ENCODE measurements at places on chromosomes 16 and 17.

DNA sequence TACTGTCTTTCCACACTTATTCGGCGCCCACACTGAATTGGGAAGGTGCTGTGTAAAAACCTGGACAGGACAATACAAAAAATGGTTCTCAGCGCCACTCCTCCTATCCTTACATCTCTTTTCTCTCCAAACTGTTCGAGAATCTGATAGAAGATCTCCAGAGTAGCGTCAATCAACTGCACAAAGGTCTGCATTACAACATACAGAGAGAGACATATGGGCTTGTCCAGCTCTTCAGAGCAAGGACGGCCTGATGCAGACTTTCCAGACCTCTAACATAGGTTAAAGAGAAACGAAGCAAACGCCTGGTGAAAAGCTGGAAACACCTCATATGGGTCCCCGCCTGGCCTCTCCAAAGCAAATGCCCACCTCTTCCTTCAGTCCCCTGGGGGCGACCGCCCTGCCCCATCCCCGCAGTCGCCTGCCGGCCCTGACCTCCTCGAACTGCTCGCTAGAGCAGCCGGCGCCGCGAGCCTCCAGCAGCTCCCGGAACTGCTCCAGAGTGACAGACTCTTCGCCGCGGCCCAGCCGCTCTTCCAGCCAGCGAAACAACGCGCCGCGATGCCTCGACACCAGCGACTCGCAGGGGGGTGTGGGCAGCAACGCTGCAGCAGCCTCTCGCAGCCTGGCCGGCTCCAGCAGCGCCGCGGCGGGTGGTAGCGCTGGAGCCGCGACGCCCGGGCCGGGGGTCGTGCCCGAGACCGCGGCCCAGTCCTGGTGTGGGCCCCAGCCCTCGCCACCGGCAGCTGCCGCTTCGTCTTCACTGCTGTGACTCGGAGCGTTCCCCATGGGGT lies 526 bp downstream of the ZZEF1 start:
- no peak for DNase-seq

DNA sequence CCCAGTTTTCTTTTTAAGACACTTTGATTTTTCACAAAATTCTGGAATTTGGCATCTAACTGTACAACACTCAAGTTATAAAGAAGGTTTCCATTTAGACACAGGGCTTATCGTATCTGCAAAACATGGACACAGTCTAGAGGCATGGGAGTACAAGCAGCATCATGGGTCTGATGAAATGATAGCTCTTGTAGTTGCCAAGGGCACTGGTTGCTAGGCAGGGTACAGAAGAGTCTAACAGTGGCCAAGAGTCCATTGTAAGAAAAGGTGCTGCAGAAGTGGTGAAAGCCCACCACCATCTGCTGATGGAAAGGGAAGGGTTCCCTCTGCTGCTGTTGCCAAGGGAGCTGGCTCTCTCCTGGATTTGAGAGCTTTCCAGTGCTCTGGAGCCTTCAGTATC lies 20.8 kb downstream of the MYOCD start:
- DNase-seq = no peak

GRCh38 chr17:79812353-79813258 lies 15.7 kb upstream of the CBX8 start:
- DNase-seq = no peak

DNA sequence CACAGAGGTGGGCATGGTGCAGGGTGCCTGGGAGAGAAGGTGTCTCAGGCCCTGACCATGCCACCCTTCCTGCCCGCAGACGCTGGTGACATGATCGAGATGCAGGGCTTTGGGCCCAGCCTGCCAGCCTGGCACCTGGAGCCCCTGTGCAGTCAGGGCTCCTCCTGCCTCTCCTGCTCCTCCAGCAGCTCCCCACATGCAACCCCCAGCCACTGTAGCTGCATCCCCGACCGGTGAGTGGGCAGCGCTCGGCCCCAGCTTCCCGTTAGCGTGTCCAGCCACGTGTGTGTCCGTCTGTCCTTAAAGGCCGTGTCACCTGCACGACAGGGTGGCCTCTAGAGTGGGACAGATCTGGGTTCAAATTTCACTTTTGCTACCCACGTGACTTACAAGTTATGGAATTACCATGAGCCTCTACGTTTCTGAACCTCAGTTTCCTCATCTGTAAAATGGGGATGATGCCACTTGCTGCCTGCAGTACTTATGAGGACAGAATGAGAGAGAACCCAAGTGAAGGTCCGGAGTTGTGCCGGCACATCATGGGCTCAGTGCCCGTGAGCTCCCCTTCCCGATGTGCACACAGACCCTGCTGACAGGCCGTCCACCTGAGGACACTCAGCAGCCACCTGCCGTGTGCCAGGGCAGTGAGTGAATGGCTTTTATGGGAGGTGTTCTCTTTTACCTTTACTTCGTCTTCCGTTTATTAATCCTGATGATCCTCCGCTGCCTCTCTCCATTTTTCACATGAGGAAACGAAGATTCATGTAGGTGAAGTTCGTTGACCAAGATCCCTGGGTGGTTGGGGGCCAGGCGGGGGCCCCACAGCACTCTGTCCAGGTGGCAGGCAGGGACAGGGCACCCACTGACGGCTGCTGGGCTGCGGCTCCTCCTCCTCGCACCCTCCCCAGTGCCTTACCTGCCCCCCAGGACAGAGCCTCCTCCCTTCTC lies 29.4 kb downstream of the MNT start:
- DNase-seq = no peak

GRCh38 chr16:55349867-55350266 lies 25.9 kb downstream of the IRX6 start:
- no peak for DNase-seq

DNA sequence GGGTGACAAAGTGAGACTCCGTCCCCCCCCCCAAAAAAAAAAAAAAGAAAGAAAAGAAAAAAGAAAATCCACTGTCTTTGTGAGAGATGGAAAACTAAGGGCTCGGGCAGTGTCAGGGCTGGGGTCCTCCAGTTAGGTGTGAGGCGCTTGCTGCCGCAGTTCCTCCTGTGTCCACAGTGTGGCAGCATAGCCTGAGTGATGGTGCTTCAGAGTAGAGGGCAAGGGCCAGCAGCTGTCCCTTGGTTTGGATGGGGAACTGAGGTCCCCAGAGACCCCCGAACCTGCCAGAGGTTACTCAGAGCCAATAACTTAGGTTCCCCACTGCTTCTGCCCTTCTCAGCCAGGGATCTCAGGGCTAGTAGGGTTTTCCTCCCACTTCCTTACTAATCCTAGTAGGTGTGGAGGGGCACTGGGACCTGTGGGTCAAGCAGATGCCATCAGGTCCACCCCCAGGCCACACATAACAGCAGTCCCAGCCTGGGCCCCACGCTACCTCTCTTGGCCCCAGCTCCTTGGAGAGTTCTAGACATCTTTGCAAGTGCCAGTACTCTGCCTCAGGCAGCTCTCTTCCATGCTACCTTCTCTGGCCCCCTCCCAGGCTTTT lies 7.9 kb upstream of the LLGL1 start:
- DNase-seq = peak; percentile 37

- no peak for DNase-seq
Measured at GRCh38 chr16:72286936-72287620, 115.1 kb upstream of the PMFBP1 start.

Data from GOT3 (cell line).